ENCODE measurements at places on chromosomes 5 and 9.

GRCh38 chr5:135019314-135019713 is 14.7 kb downstream of the PITX1 start:
- no peak for DNase-seq

DNA sequence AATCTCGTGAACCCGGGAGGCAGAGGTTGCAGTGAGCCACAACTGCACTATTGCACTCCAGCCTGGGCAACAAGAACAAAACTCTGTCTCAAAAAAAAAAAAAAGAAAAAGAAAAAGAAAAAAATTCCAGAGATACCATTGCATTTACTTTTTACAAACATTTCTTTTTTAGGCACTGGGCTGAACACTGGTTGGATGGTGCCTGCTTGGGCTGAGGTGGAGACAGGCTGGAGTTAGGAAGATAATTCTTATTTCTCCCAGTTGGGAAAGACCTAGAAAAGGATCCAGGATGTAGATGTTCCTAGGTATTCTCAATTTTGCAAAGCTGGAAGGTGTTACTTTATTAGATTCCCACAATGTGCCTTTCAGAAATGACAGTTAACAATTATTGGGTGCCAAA is 49.9 kb upstream of the JMY start:
- DNase-seq, result no peak

DNA sequence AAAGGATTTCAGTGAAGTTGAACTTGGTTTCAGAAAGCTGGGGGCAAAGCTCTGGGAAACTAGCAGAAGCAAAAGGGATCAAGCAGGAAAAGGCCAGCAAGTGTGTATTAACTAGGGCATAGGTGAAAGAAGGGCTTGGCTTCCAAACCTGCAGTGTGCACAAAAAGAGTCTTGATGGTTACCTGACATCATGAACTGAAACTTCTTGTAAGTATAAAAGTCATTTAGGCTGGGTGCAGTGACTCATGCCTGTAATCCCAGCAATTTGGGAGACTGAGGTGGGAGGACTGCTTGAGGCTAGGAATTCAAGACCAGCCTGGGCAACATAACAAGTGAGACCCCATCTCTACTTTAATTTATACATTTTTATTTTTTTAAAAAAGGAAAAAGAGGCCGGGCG is 216.4 kb downstream of the EPB41L4A start:
- DNase-seq, result no peak

DNA sequence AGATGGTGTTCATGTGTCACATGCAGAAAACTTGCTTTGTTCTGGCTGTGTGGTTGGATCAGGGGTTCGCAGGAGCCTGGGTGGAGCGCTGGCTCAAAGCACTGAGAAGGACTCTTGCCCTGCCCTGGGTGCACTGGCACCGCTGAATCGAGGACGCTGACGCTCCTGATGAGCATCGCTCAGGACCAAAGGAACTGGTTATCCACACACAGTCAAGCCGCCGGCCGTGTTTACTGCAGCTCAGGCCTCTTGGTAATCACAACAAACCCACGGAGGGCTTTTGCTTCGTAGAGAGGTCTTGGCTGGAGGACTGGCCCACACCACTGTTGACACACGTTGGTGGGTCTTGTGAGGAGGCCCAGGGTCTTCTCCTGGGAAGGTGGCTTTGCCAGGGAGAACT is 299.4 kb upstream of the IRX2 start:
- DNase-seq, result no peak

DNA sequence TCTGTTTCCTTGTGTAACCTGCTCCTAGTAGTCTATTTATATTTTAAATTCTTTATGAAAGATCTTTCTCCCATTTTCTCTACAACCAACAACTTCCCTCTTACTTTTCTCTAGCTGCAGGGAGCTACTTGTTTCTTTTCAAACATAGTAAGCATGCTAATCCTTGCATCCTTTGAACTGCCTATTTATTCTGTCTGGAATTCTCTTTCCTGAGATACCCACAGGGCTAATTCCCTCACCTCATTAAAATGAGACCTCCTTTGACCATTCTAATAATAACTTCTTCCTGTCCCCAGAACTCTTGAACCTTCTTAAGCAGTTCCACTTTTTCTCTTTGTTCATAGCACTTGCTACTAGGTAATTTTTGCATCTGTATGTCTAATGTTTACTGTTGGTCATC is 620.6 kb upstream of the CDH18 start:
- no peak for DNase-seq
